Spinal cord (tissue), 10 donors: ENCODE measurements at places on chromosomes 16 and 17. TPM values are rescaled to one million over a fixed set of nuclear protein-coding genes. Genes with fewer than 3 reads are reported as not detected.

GRCh38 chr17:16287563-16288027 is 65.7 kb downstream of the CENPV start:
- DNase-seq = no peak

DNA sequence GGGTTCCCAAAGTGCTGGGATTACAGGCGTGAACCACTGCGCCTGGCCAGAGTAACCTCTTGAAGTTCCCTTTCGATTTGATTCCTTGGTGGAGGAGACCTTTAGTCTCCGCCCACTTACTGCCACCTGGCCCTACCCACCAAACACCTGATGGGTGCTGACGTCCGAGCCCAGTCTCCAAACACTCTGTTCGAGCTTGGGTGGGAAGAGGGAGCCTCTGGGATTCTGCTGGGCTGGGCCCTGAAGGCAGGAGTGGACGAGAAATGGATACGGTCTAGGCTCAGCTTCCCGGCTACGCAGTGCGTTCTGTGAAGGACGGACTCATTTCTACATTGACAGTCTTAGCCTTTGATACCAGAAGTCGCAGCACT is 870 bp upstream of the ITGA3 start:
- DNase-seq = no peak

- DNase-seq = no peak
Measured at GRCh38 chr16:88170528-88170991, 212.2 kb upstream of the ZNF469 start.

Gene CDRT15
- not detected for total RNA-seq

Gene KCNJ12
- total RNA-seq = 3.6 TPM
